ENCODE measurements at places on chromosomes 2 and 18.

- DNase-seq, result no peak
Measured at GRCh38 chr2:240780023-240780700, 39.9 kb downstream of the KIF1A start.

- no peak for DNase-seq
Measured at GRCh38 chr18:47979611-47980200, 49.2 kb upstream of the SMAD2 start.

- DNase-seq, result no peak
Measured at GRCh38 chr2:226329180-226329579, 470.4 kb downstream of the IRS1 start.

DNA sequence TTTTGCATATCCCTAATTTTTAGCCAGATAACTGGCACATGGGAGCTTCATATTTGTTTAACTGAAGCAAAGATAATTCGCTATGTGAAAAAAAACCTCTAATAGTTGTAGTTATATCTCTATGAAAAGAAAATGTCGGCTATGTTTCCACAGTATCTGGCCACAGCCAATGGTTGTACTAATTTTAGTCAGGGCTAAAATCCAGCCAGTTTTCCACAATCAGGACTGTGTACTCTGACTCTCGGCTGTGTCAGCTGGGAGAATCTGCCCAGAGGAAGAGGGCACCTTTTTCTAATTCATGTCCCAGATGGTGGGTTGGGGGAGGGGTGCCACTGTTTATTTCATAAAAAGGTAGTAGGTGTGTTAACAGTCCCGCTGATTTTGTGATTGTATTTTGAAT lies 38.8 kb downstream of the STRADB start:
- no peak for DNase-seq

- DNase-seq, result no peak
Measured at GRCh38 chr2:239883326-239884050, 141.7 kb downstream of the NDUFA10 start.

GRCh38 chr2:120973196-120973595 lies 237.5 kb downstream of the GLI2 start:
- no peak for DNase-seq

GRCh38 chr18:35005963-35006577 lies 35.1 kb upstream of the MAPRE2 start:
- DNase-seq, result no peak

DNA sequence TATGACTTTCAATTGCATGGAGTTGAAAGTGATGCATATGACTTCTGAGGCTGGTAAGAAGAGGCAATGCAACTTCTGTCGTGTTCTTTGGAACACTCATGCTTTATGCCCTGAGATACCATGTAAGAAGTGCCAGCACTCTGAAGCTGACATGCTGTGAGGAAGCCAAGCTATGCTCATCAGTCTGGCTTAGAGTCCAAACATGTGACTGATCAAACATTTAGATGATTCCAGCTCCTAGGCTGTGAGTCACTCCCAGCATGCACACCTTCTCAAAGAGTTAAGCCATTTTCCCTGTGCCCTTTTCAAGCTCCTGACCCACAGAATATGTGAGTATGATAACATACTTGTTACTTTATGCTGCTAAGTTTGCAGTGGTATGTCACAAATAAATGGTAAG lies 15.8 kb upstream of the VRK2 start:
- no peak for DNase-seq

DNA sequence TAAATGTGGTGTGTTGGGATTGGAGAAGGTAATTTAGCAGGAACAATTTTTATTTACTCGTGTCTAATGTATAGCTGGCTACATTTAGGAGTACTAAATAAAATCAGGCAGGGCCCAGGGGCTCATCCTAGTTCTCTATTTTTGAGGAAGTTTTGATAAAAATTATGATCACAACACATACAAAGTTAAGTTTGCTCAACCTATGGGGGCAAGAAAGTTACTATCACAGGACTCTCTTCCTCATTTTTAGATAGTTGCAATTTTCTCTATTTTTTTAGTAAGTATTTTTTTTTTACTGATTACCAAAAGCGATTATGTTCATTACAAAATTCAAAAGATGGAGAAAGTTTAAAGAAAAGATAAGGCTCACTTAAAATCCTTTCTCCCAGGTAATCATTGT lies 60.0 kb upstream of the RPE start:
- DNase-seq, result no peak

- no peak for DNase-seq
Measured at GRCh38 chr2:28047681-28048080, 157.2 kb downstream of the BABAM2 start.

GRCh38 chr18:48100165-48100575 lies 169.7 kb upstream of the SMAD2 start:
- no peak for DNase-seq

DNA sequence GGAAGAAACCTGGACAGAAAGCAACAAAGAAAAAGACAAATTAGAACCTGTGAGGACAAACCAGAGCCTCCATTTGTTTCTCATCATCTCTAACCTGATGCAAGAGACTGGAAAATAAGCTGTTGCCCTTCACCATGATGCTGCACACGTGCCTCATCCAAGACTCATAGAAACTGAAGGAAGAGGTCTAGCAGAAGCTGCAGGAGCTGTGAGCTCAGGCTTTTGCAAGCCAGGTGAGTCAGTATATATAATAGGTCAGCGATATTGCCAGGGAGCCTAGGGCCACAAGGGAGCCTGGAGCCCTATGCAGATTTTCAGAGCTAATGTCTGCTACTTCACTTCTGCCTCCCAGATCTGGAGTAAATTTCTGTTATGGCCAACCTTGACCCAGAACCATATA lies 163.1 kb downstream of the LNPK start:
- DNase-seq, result no peak

- no peak for DNase-seq
Measured at GRCh38 chr18:11517704-11518103, 91.7 kb upstream of the SLC35G4 start.

GRCh38 chr2:27704342-27704876 lies 40.7 kb downstream of the SLC4A1AP start:
- DNase-seq, result no peak

DNA sequence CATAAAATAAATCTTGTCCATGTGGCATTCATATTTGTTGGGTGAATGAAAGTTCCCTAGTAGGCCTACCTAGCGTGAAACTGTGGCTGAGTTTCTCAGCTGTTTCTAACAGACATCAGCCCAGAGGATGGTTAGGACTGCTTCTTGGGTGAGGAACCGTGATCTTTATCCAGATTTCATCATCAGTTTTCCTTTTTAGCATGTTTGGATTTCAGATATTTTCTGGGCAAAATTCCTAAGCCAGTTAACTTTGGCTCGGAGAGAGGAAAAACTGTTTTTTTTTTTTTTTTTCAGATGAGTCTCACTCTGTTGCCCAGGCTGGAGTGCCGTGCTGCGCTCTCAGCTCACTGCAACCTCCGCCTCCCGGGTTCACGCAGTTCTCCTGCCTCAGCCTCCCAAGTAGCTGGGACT lies 53.5 kb downstream of the DGKD start:
- no peak for DNase-seq

DNA sequence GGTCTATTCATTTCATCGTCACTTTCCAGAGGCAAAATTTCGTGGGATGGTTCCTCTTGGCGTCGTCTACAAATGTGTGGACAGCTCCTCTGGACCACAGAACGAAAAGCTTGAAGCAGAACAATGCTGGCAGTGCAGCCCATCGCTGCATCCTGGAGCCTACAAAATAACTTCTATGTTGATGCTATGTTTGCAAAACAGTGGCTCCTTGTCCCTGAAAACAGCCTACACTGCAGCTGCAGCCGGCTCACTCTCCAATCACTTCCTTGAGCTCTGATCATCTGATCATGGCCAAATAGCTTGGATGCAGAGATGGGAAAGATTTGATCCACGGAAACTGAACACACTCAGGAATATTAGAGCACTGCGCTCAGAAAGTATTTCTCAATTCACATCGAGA lies 60.0 kb downstream of the DOCK10 start:
- no peak for DNase-seq

DNA sequence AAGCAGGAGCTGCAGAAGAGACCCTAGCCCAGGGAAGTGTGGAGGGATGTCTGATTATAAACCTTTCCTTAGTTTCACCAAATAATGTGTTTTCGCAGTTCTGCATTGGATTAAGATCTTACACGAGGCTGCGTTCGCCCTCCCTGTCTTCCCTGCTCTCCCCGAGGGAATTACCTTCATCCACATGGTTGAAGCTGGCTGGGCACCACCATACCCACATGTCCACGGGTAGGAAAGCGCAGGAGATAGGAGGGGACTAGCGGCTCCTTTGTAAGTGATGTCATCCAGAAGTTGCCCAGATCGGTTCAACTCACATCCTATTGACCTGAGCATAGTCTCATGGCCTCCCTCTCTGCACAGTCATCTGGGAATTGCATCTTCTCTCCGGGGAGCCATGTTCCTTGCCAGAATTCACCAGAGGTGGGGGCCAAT lies 1.1 kb downstream of the TTL start:
- DNase-seq, result no peak

DNA sequence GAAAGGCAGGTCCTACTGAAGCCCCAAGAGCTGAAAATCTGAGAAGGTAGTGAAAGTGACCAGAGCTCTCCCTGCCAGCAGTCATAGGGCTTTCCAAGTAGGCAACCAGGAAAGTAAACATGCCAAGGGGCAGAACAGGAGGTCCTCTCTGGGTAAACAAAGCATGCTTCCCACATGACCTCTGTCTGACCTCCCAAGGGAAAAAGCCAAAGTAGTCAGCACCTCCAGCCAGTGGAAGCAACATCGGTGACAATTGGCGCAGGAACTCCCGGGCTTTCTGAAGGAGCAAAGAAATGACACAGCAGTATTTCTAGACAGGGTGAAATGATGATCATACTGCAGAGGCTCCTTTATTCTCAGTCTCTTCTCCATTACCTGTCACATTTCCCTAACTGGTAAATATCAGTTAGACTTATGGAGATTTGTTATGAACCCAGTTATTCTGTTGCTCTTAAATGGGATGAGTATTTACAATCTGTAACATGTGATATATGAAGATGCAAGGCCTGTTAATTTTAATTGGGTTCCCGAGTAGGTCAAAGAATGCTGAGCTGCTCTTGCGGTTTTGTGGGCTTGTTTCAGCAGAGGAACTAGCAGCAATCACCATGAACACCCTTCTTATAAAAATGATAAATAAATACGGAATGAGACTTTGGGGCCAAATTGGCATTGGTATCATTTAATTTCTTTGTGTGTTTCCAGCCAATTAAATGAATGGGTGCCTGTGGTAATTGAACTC lies 321.0 kb downstream of the RND3 start:
- no peak for DNase-seq

DNA sequence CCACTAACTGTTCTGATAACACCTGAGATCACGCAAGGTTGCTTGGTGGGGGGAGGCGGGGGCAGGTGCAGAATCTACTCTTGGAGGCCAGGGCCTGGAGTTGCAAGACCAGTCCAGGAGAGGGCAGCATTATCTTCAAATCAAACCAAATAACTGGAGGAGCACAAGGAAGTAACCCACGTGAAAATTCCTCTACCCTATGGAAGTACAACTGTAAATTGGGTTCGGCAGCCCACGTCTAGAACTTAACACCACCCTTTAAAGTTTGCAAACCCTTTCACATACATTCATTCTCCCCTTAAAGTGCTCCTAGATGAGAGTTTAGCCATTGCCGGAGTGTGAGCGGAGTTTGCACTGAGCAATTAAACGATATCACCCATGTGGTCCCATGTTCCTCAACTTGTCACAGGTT lies 19.6 kb upstream of the CXCR1 start:
- DNase-seq, result no peak

DNA sequence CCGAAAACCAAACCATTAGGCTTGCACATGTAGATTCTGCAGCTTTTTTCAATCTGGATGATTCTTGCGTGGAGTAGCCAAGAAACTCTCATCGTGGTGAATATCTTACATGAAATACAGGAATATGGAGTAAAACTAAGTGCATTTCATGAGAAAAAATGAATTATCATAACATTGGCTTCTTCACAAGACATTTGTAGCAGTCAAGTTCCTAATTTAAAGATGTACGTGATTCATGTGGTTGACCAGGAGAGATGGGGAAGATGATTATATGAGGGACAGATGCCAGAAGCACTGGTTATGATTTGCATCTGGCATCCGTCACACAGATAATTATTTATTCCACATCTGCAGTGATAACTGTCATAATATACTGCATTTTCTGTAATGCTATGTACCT lies 90.4 kb downstream of the ANTXR1 start:
- no peak for DNase-seq

DNA sequence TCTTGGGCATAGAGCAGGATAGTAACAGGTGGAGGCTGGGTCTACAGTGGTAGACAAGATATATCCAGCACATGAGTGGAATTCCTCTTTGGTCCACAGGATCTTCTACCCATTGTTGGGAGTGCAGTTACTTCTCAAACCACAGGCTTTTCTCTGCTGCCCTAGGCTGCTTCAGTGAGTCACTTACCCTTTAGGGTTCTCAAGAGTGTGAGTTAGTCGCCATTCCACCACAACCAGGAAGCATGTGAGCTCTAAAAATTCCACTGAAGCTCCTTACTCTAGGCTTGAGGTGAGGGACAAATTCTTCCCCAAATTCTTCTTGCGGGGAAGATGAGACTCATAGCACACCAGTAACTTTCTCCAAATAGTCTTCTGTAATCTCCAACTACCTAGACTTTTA lies 189.4 kb downstream of the PLCL1 start:
- DNase-seq, result no peak

DNA sequence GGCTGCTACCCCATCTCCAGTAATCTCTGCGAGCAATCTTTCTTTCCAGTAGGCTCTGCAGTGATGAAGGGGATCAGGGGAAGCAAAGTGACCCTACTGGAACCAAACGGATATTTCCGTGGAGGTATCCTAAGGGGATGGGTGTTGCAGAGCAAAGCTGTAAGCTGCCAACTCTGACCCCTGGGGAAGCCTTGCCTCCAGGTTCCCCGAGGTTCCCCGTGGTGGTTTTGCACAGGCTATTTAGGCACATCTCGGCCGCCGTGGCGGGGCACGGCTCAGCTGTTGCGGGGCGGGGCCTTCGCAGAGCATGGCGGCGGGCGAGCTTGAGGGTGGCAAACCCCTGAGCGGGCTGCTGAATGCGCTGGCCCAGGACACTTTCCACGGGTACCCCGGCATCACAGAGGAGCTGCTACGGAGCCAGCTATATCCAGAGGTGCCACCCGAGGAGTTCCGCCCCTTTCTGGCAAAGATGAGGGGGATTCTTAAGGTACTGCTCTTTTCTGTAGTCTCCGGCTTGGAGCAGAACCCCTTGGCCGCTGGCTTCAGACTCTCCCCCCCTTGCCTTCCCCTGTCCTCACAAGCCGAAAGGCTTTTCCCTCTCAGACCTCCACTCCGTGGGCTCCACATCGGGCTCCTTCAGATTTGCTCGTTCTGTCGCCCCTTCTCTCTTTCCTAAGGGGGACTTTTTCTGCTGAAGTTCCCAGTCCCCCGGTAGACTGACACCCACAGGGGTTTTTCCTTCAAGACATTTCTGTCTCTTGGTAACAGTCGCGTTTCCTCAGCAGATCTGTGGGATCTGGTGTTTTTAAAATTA lies at the start of gene COMMD1:
Gene COMMD1 (plus strand): TSS at position 303 of the 814 bp plus-strand sequence. CDS start 5 bp downstream, at position 308.
- no peak for DNase-seq

GRCh38 chr2:219300022-219300421 lies 9.2 kb downstream of the PTPRN start:
- DNase-seq, result no peak

GRCh38 chr18:60082790-60083189 lies 183.0 kb downstream of the PMAIP1 start:
- DNase-seq, result no peak

- DNase-seq, result no peak
Measured at GRCh38 chr2:33419581-33420200, 56.8 kb upstream of the RASGRP3 start.

- no peak for DNase-seq
Measured at GRCh38 chr18:58308463-58308862, 264.4 kb downstream of the NEDD4L start.

- DNase-seq, result no peak
Measured at GRCh38 chr2:138356178-138356577, 145.4 kb upstream of the SPOPL start.

- DNase-seq, result no peak
Measured at GRCh38 chr2:44107086-44107740, 61.5 kb upstream of the PPM1B start.
